Small intestine (tissue), 16 donors: ENCODE measurements at places on chromosomes 6 and 20. TPM values are rescaled to one million over a fixed set of nuclear protein-coding genes. Genes with fewer than 3 reads are reported as not detected.
A peak's percentile ranks its signal among the peaks of the same experiment; 100 is the strongest.

The ENPP5 gene
- polyA plus RNA-seq = 10.4 TPM

DNA sequence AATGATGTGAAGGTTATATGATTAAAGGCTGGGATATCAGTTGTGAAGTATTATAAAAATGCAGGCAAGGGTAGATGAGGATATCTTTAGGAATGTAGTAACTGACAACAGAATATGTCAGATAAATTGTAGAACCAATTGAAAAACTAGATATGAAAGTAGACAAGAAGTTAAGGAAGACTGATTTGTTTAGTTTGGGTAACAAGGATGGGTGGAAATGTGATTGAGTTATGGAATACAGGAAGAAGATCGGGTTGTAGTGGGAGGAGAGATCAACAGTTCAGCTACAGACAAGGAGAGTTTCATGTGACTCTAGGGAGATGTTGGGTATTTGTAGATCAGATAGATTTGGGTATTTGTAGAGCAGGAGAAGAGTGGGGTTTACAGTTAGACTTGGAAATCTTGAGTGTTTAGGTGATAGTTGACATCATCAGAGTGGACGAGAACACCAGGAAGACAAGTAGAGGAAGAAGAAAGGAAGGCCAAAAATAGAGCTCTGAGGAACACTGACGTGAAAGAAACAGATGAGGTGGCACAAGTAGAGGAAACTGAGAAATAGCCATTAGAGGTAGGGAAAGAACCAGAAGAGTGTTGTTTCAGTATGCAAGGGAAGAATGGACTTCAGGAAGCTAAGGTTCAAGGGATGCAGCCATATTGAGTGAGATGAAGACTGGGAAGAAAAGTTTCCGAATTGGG lies 12.1 kb upstream of the TSPYL1 start:
- no peak for DNase-seq

- DNase-seq = no peak
Observed at GRCh38 chr6:42616716-42617115, 52.9 kb downstream of the UBR2 start.

DNA sequence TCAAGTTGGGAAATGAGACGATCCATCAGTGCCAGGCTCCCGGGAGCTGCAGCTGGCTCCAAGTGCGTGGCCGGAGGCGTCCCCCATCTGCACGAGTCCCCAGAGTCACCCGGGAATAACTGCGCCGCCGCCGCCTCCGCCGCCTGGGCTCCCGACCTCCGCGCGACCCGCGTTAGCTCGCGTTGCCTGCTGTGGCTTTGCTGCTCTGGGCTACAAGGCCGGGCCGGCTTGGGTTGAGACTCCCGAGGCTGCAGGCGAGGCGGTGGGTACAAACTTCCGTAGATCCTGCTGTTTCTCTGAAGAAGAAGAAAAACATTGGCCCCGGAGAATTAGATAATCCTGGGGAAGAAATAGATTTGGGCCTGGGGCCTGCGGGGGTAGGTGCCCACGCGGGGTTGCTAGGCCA lies 7.4 kb upstream of the LAMP5 start:
- no peak for DNase-seq

DNA sequence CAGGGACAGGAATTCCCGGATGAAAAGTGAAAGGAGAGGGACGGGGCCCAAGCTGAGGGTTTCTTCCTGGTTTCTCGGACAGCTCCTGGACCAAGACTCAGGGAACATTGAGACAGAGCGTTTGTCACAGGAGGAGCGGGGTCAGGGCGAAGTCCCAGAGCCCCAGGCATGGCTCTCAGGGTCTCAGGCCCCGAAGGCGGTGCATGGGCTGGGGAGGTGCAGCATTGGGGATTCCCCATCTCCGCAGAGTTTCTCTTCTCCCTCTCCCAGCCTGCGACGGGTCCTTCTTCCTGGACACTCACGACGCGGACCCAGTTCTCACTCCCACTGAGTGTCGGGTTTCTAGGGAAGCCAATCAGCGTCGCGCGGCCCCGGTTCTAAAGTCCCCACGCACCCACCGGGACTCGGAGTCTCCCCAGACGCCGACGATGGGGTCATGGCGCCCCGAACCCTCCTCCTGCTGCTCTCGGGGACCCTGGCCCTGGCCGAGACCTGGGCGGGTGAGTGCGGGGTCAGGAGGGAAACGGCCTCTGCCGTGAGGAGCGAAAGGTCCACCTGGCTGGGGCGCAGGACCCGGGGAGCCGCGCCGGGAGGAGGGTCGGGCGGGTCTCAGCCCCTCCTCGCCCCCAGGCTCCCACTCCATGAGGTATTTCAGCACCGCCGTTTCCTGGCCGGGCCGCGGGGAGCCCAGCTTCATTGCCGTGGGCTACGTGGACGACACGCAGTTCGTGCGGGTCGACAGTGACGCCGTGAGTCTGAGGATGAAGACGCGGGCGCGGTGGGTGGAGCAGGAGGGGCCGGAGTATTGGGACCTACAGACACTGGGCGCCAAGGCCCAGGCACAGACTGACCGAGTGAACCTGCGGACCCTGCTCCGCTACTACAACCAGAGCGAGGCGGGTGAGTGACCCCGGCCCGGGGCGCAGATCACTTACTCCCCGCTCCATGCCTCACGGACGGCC lies 54.6 kb upstream of the POLR1H start:
- peak; percentile 68 for DNase-seq

DNA sequence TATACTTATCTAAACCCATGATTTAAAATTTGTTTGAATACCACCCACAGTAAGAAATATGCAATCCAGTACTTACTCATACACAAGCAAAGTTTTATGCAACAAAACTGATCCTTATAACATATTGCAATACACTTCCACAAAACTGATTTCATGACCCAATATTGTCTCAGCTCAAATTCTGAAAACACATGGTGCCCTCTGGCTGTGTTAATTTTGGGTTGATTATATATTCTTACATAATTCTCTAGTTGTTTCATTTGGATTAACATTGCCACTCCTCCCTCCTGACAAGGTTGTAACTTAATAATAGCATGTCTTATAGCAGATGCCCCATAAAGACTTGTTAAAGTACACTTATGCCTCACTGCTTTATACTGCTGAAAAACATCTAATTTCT lies 73.0 kb upstream of the TULP1 start:
- no peak for DNase-seq
